ENCODE measurements at places on chromosomes 1 and 21.
A peak's percentile ranks its signal among the peaks of the same experiment; 100 is the strongest.

GRCh38 chr1:41902159-41902577 is 16.6 kb downstream of the HIVEP3 start:
- H3K4me1 ChIP-seq, result peaks cover 14% of the 10 kb centered on the region
- H3K27me3 ChIP-seq, result no peaks in the 10 kb centered on the region
- H3K4me3 ChIP-seq, result no peak overlapping the region
- peak; percentile 98 for DNase-seq
- H3K27ac ChIP-seq, result peak overlapping the region; percentile 91

DNA sequence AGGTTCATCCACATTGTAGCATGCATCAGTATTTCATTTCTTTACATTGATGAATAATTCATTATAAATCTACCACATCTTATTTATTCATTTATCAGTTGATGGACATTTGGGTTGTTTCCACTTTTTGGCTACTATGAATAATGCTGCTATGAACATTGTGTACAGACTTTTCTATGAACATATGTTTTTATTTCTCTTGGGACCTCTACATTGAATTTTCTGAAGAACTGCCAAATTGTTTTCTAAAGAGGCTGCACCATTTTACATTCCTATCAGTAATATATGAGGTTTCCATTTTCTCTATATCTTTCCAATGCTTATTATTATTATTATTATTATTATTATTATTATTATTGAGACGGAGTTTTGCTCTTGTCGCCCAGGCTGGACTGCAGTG is 81.3 kb upstream of the SELENON start:
- no peak overlapping the region for H3K4me3 ChIP-seq
- H3K36me3 ChIP-seq, result no peaks in the 10 kb centered on the region
- no peak overlapping the region for H3K27ac ChIP-seq
- DNase-seq, result no peak
- no peaks in the 10 kb centered on the region for H3K27me3 ChIP-seq

DNA sequence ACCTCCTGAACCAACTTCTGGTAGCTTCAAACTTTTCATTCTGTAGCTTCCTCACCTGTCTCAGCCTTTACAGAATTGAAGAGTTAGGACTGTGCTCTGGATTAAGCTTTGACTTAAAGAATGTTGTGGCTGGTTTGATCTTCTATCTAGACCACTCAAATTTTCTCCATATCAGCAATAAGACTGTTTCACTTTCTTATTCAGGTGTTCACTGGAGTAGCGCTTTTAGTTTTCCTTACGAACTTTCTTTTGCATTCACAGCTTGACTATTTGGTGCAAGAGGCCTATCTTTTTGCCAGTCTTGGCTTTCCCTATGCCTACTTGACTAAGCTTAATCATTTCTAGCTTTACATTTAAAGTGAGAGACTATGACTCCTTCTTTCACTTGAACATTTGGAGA is 31.5 kb downstream of the FGGY start:
- no peak overlapping the region for H3K27ac ChIP-seq
- no peak for DNase-seq
- no peak overlapping the region for H3K4me3 ChIP-seq
- H3K4me1 ChIP-seq, result no peaks in the 10 kb centered on the region

DNA sequence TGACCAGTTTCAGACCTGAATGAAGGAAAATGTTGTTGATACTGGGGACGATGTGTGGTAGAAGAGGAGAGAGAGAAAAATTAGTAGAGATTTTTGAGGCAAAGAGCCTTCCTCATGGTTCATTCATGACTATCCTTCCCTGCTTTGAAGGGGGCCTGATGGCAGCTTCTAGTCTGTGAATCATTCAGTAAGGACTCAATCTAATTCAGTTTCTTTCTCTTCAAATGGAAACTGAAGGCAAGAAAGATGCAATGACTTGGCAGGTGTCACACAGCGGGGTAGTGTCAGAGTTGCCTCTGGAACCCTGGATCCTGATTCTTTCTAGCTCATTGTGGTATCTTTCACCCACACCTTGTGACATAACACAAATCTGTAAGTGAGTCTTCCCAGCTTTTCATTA is 14.9 kb upstream of the CD5L start:
- no peaks in the 10 kb centered on the region for H3K27me3 ChIP-seq
- H3K4me3 ChIP-seq, result no peak overlapping the region
- H3K4me1 ChIP-seq, result no peaks in the 10 kb centered on the region
- no peak overlapping the region for H3K27ac ChIP-seq
- H3K36me3 ChIP-seq, result no peaks in the 10 kb centered on the region
- no peak for DNase-seq

- no peak overlapping the region for H3K4me3 ChIP-seq
- peak; percentile 91 for DNase-seq
- H3K27ac ChIP-seq, result no peak overlapping the region
Measured at GRCh38 chr1:41919764-41920397, 1.2 kb upstream of the HIVEP3 start.

- H3K4me3 ChIP-seq, result no peak overlapping the region
- H3K27me3 ChIP-seq, result no peaks in the 10 kb centered on the region
- no peak for DNase-seq
- H3K4me1 ChIP-seq, result peaks cover 4% of the 10 kb centered on the region
- no peaks in the 10 kb centered on the region for H3K36me3 ChIP-seq
- no peak overlapping the region for H3K27ac ChIP-seq
Measured at GRCh38 chr1:211738096-211738690, 62.8 kb upstream of the NEK2 start.

GRCh38 chr21:37064841-37065240 is 8.0 kb downstream of the PIGP start:
- no peaks in the 10 kb centered on the region for H3K36me3 ChIP-seq
- no peak overlapping the region for H3K27ac ChIP-seq
- no peaks in the 10 kb centered on the region for H3K27me3 ChIP-seq
- no peak for DNase-seq

- H3K36me3 ChIP-seq, result no peaks in the 10 kb centered on the region
- H3K4me1 ChIP-seq, result peaks cover 14% of the 10 kb centered on the region
- DNase-seq, result no peak
Measured at GRCh38 chr1:35881850-35882273, 1.1 kb upstream of the AGO1 start.

- H3K4me3 ChIP-seq, result peak overlapping the region; percentile 50
- H3K4me1 ChIP-seq, result no peaks in the 10 kb centered on the region
- peak; percentile 47 for DNase-seq
- H3K27me3 ChIP-seq, result no peaks in the 10 kb centered on the region
- H3K27ac ChIP-seq, result no peak overlapping the region
Measured at GRCh38 chr1:66532798-66533783, 862 bp upstream of the SGIP1 start.

DNA sequence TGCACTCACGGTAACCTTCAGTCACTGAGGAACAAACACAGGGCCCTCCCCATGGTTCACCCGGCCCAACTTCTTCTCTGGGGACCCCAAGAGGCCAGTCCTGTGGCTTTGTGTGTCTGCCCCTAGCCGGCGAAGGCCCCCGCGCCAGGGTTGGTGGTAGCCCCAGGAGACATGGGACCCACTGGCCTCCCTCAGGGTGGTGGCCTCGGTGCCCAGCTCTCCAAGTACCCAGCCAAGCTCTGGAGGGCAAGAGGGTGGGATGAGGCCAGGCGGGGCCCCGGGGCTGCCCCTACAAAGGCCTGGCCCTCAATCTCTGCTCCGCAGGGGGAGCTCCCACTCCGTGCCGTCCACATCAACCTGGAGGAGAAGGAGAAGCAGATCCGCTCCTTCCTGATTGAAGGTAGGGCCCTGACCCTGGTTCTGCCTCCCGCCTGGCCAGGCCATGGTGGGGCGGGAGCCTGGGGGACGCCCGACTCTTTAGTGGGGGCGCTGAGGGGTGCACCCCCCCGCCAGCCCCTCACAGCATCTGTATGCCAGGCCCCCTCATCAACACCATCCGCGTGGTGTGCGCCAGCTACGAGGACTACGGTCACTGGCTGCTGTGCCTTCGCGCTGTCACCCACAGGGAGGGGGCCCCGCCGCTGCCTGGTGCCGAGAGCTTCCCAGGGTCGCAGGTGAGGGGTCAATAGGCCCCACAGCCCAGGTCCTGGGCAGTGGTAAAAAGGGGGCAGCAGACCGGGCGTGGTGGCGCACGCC is 5.6 kb downstream of the PLEKHN1 start:
- no peaks in the 10 kb centered on the region for H3K4me1 ChIP-seq
- H3K27me3 ChIP-seq, result no peaks in the 10 kb centered on the region
- H3K36me3 ChIP-seq, result no peaks in the 10 kb centered on the region
- no peak overlapping the region for H3K4me3 ChIP-seq
- no peak for DNase-seq

DNA sequence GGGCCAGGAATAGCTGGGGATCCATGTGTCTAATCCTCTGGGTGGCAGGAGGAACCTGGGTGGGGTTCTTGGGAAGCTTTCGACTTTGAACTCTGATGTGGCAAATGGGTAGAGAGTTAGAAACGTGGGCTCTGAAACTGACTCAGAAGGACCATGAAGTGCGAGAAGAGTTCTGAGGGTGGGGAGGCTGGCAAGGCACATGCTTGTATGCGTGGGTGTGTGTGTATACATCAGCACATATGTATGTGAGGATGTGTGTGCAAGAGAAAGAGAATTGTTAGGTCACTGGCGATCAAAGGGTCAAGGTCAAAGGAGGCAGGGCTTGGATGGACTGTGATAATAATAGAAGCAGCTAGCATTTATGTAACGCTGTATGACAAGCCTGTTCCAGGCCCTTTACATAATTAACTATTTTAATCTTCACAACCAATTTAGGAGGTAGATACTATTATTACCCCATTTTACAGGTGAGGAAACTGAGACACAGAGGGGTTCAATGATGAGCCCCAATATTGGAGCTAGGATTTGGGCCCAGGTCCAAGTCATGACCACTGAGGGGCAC is 84.5 kb upstream of the POU3F1 start:
- H3K27me3 ChIP-seq, result no peaks in the 10 kb centered on the region
- no peak overlapping the region for H3K4me3 ChIP-seq
- no peak for DNase-seq
- no peaks in the 10 kb centered on the region for H3K4me1 ChIP-seq

- H3K36me3 ChIP-seq, result peaks cover 1% of the 10 kb centered on the region
- no peaks in the 10 kb centered on the region for H3K4me1 ChIP-seq
- H3K27ac ChIP-seq, result no peak overlapping the region
- H3K27me3 ChIP-seq, result no peaks in the 10 kb centered on the region
- H3K4me3 ChIP-seq, result no peak overlapping the region
Measured at GRCh38 chr1:241503444-241503843, 16.1 kb downstream of the FH start.

DNA sequence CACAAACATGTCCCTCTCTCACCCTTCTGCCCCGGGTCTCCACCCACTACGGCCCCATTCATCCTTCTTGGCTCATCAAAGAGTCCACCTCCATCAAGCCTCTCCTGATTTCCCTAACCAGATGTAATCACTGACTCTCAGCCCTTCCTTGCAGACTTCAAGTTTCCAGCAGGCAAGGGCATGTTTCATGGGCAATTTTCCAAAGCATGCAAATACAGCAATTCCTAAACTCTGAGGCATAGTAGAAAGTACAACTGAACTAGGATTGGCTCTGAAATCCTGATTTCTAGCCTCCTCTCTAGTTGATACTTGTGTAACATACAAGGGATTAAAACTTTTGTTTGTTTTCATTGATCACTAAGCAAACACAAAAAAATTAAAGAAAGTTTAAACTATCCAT is 109.1 kb upstream of the GADD45A start:
- H3K4me1 ChIP-seq, result no peaks in the 10 kb centered on the region
- H3K27me3 ChIP-seq, result no peaks in the 10 kb centered on the region
- no peak for DNase-seq
- H3K4me3 ChIP-seq, result no peak overlapping the region
- no peaks in the 10 kb centered on the region for H3K36me3 ChIP-seq

DNA sequence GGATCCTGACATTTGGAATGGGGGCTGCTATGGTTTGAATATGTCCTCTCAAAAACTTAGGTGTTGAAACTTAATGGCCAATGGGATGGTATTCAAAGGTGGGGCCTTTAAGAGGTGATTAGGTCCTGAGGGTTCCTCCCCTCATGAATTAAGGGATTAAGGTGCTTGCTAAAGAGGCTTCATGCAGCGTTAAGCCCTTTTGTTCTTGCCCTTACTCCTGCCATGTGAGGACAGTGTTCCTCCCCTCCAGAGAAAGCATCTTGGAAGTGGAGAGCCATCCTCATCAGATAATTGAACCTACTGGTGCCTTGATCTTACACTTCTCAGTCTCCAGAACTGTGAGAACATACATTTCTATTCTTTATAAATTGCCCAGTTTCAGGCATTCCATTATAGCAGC is 146.6 kb downstream of the KCNJ6 start:
- no peaks in the 10 kb centered on the region for H3K4me1 ChIP-seq
- H3K27ac ChIP-seq, result no peak overlapping the region
- H3K27me3 ChIP-seq, result no peaks in the 10 kb centered on the region
- no peaks in the 10 kb centered on the region for H3K36me3 ChIP-seq

GRCh38 chr21:23740463-23740862 is 1866.8 kb downstream of the MRPL39 start:
- H3K4me3 ChIP-seq, result no peak overlapping the region
- no peaks in the 10 kb centered on the region for H3K27me3 ChIP-seq
- peak; percentile 22 for DNase-seq
- no peaks in the 10 kb centered on the region for H3K4me1 ChIP-seq
- no peaks in the 10 kb centered on the region for H3K36me3 ChIP-seq

GRCh38 chr1:180805316-180805715 is 107.4 kb upstream of the KIAA1614 start:
- H3K27me3 ChIP-seq, result no peaks in the 10 kb centered on the region
- no peaks in the 10 kb centered on the region for H3K36me3 ChIP-seq
- no peaks in the 10 kb centered on the region for H3K4me1 ChIP-seq
- no peak overlapping the region for H3K4me3 ChIP-seq
- no peak for DNase-seq

DNA sequence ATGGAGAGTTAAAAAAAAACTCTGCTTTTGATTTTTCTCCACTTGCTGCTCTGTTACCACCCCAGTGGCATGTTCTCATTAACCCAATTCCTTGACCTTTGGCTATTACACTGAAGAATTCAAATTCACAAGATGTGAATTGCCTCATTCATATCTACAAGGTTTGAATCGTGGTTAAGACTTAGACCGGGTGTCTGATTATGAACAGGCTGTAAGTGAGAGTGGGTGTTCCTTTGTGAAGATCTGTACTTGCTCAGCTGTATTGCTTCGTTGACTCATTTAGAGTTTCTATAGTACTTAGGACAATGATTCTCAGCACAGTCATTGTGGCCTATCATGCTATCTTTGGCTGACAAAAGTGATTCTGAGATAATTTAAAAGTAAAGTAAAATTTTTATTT is 36.4 kb downstream of the DNM3 start:
- no peak for DNase-seq
- H3K4me1 ChIP-seq, result no peaks in the 10 kb centered on the region
- no peaks in the 10 kb centered on the region for H3K27me3 ChIP-seq
- no peak overlapping the region for H3K4me3 ChIP-seq

- no peaks in the 10 kb centered on the region for H3K27me3 ChIP-seq
- H3K4me3 ChIP-seq, result no peak overlapping the region
- no peak for DNase-seq
- H3K36me3 ChIP-seq, result no peaks in the 10 kb centered on the region
- no peaks in the 10 kb centered on the region for H3K4me1 ChIP-seq
Measured at GRCh38 chr1:101440485-101440884, 203.7 kb downstream of the S1PR1 start.

DNA sequence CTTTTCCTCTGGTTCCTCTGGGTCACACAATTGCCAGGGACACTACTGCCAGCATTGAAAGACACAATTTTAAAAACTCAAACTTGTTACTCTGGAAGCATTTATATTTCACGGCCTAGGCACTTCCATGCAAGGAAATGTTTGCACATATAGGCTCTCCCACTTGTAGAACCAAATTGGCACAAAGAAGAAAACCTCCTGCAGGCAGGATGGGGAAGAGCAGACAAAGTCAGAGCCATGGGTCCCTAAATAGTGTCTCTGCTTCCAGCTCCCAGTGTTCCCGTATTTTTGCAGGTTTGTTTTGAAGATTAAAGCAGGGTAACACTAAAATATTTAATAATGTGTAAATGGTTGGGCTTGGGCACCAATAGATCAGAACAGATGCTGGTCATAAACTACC is 19.0 kb upstream of the ADGRL2 start:
- H3K4me3 ChIP-seq, result no peak overlapping the region
- H3K27ac ChIP-seq, result no peak overlapping the region
- no peaks in the 10 kb centered on the region for H3K36me3 ChIP-seq
- DNase-seq, result peak; percentile 15

All from mesendoderm (in vitro differentiated cells).